ENCODE measurements at places on chromosomes 2 and 18.

DNA sequence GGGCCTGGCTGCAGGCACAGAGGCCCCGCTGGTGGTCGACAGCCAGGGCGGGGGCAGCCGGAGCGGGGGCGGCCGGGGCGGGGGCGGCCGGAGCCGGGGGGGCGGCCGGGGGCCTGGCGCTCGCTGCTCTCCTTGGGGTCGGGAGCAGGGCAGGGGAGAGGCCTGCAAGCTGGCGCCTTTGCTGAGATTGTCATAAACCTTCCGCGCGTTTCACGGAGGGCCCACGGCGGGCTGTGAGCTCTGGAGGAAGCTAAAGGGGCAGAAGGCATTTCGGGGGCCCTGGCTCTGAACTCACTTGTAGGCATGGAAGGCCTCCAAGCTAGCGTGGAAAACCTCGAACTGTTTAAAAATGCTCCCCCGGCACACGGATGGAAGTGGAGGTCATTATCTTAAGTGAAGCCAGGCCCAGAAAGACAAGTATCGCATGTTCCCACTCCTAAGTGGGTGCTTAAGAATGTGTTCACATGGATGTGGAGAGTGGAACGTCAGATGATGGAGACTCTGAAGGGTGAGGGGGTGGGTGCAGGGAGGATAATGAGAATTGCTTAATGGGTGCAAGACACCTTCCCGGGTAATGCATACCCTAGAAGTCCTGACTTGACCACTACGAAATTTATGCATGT, 629 bp downstream of the PRELID3A start:
- DNase-seq, result no peak

DNA sequence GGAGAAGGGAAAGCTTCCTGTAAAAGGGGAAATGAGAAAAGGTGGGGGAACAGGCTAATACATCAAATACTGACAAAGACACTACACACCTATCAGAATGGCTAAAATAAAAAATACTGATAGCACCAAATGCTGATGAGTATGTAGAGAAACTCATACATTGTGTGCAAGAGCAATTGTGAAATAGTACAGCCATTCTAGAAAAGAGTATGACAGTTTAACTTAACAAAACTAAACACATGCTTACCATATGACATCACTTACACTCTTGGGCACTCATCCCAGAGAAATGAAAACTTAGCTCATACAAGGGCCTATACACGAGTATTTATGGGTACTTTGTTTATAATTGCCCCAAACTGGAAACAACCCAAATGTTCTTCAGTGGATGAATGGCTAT, 53.4 kb downstream of the ZNF638 start:
- DNase-seq, result no peak

DNA sequence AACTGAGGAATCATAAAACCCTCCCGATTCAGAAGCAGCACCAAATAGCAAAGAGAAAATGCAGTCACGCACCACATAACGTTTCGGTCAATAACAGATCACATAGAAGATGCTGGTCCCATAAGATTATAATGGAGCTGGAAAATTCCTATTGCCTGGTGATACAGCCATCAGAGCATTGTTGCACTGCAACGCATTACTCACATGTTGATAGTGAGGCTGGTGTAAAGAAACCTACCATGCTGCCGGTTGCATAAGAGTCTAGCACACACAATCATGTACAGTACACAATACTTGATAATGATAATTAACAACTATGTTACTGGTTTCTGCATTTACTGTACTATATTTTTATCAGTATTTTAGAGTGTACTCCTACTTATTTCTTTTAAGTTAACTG, 32.5 kb downstream of the RNF152 start:
- DNase-seq, result no peak

DNA sequence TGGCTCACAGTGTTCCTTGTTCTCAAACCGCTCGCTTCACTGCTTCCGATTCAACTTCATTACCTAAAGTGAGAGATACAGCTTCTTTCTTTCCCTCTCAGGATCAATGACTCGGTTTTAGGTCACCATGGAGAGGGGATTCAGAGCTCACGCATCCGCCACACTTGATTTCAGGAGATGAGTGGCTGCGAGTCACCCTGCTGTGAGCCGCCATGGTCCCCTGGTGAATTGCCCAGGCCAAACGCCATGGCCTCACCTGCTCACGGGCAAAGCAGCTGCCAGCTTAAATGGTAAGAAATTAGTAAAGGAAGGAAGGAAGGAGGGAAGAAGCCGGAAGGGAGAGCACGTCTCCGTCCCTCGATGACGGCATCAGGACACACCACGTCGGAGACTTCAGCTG, 60.5 kb downstream of the ADNP2 start:
- DNase-seq, result no peak

GRCh38 chr2:160634436-160634835, 140.8 kb upstream of the RBMS1 start:
- no peak for DNase-seq

DNA sequence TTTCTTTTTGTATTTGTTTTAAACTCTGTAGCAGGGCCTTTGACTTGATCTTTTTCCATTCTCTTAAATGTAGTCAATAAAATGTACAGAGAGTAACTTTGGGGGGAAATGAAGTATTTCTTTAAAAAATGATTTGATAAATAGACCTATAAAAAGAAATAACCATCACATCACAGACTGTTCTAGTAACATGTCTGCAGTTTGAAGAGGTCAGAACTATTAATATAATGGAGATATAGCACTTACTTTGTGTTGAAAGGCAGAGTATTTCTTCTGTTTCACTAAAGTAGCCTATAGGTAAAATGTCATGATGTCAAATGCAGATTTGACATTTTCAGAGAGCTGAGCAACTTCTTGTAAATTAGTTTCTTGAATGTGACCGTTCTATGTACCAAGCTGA, 55.7 kb upstream of the FAM237A start:
- DNase-seq, result no peak

GRCh38 chr2:212894026-212894425, 257.4 kb downstream of the IKZF2 start:
- DNase-seq, result no peak

- no peak for DNase-seq
Measured at GRCh38 chr2:135617501-135618015, 86.3 kb downstream of the R3HDM1 start.

GRCh38 chr2:199572571-199572970, 114.8 kb upstream of the SATB2 start:
- no peak for DNase-seq

GRCh38 chr18:77344786-77345500, 95.3 kb downstream of the GALR1 start:
- no peak for DNase-seq

DNA sequence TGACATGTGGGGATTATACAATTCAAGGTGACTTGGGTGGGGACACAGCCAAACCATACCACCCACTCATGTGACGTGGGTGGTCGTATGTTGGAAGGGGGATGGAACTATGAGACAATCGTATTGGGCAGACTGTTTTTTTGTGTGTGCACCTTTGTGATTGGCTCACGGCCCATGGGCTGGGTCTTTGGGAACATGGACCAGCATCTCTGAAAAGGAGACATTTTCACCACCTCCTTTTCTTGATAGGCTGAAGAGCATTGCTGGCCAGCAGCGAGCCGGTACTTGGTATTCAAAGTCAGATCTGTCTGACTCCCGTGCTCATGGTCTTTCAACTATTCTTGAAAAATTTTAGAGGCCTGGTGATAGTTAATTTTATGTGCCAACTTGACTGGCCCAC, 62.1 kb downstream of the DIPK1C start:
- no peak for DNase-seq

GRCh38 chr2:82790206-82791021, 1668.7 kb downstream of the SUCLG1 start:
- DNase-seq, result no peak

DNA sequence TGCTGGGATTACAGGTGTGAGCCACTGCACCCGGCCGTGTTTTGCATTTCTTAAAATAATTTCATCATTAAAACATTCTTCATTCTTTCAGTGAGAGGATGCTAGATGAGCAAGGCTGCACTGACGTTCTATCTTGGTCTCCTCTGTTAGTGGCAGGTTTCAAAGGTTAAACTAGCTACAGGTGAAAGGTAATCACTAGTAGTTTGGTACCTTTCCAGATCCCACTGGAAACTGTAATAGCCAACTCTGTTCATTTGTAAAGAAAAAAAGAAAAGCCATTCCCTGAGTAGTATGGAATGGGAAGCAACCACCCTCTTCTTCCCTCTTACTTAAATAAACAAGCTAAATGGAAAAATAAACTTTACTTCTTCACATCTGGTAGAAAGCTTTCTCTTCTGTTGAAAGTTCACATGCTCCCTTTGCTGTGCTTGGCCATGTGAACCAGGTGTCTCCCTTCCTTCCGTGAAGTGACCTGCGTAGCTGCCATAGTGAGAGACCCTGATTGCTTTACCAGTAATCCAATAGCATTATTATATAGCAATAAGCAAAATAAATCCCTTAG, 94.0 kb downstream of the GREB1L start:
- DNase-seq, result no peak

DNA sequence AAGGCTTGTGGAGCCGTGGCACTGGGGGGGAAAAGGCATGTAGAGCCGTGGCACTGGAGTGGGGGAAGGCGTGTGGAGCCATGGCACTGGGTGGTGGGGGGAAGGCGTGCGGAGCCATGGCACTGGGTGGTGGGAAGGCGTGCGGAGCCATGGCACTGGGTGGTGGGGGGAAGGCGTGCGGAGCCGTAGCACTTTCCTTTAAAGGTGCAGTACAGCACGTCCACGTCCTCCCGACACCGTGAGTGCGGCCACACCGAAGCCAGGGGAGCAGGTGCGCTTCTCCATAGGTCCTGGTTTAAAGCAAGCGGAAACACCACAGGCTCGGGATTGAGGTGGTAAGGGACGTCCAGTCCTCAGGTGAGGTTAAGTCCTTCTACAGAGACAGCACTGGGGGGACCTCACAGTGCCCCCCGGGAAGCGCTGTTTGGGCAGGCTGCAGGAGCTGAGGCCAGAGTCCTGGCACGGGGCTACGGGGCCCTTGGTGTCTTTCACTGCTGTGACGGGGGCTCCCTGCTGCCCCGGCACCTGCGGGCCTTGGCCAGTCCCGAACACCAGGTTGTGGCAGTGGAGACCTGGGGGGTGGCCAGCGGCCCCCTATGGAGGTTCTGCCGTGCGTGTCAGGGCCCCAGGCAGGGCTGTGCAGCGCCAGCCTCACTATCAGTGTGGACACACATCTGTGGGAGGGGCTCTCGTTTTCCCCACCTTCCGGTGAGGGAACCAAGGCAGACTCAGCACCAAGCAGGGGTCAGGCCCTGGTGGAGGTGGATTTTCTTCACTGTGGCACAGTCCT, 93.0 kb upstream of the CTDP1 start:
- DNase-seq, result no peak

- no peak for DNase-seq
Measured at GRCh38 chr2:72089537-72089936, 58.1 kb downstream of the CYP26B1 start.

DNA sequence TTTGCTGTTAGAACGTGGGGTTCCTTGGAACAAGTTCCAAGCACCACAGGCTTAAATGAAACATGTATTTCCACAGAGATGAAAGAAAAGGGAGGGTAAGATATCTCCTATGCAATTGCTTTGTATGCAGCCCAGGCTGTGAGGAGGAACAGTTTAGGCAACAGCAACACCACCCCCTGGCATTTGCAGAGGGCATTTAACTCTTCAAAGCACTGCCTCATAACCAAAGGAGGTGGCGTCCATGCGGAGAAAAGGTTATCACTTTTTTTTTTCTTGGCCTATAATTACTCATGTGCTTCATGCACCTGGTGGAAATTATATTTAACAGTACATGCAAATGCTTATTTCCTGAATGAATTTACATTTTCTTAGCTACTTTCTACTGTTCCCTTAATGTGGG, 286.0 kb downstream of the LPIN1 start:
- DNase-seq, result no peak

DNA sequence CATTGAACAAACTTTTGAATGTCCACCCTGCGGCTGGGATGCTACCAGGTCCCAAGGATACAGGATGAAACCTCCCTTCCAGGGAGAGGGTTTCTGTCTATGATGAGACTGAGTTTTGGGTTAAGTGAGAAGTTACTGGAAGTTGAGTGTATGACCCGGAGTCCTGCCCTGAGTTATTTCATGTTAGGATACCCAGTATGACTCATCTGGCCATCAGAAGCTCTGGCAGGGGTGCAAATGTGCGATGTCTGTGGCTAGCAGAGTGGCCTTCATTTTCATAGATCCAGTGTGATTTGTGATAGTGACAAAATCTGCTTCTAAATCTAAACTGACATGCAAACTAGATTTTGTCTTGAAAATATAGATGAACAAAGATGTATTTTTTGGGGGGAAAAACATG, 55.3 kb downstream of the KCTD1 start:
- no peak for DNase-seq

All from T-helper 2 cell (primary cell).